ENCODE measurements at places on chromosomes 16 and 17. TPM values are rescaled to one million over a fixed set of nuclear protein-coding genes. Genes with fewer than 3 reads are reported as not detected.
A peak's percentile ranks its signal among the peaks of the same experiment; 100 is the strongest.

GRCh38 chr17:52110923-52111581 lies 47.5 kb downstream of the CA10 start:
- DNase-seq = no peak

DNA sequence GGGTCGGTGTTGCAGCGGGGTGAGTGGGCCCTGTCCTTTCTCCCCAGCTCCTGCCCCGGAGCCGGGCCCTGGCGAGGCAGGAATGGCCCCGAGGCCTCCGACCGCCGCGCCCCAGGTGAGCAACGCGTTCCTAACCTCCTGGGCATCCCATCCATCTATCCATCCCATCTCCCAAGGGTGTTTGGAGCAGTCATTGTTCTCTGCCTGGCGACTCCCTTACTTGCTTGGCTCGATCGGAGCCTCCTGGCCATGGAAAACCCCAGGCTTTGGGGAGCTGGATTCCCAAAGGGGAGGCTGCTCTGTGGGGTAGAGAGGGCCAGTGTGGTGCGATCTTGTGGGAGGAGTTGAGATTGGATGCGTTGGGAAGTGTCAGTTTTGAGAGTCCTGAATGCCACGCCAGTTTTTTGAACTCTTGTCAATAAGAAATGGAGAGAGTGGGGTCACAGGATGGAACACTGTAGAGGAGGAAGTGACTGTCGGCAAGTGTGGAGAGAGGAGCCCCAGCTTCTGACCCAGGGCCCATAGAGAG lies 684 bp downstream of the ZFP90 start:
- DNase-seq = no peak

GRCh38 chr16:53166099-53166498 lies 111.3 kb downstream of the CHD9 start:
- DNase-seq = no peak

GRCh38 chr17:69716556-69716955 lies 302.1 kb downstream of the MAP2K6 start:
- peak; percentile 62 for DNase-seq

DNA sequence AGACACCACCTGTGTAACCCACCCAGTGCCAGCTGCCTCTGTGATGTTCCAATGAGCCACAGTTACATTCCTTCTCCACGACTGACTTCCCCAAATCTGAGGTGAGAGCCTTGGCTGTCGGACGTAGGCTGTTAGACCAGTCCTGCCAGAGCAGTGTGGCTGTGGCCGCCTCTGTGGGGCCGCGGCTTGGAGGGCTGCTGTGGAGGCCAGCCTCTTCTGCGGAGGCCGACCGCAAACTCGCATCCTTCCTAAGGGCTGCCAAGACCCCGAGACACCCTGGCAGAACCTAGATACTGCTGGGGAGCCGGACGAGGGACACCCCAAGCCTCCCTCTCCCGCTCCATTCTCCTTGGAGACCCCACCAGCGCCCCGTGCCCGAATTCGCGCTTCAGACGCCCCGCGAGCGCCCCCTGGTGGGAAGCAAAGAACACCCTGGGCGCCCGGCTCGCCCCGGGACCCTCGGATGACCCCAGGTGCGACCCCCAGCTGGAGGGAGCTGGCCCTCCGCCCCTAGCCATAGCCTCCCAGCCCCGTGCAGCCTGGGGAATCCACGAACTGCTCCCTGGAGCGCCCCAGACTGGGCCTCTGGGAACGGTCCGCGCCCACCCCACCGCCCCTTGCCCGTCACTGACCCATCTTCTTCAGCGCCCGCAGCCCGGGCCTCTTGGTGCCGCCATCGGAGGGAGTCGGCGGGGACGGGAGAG lies 547 bp downstream of the PLCD3 start:
- no peak for DNase-seq

- no peak for DNase-seq
Measured at GRCh38 chr17:60891149-60891548, 213.5 kb downstream of the BCAS3 start.

GRCh38 chr17:42294469-42295398 lies 6.4 kb downstream of the STAT5A start:
- no peak for DNase-seq

GRCh38 chr17:82838386-82839063 lies 1.3 kb downstream of the ZNF750 start:
- DNase-seq = peak; percentile 2

DNA sequence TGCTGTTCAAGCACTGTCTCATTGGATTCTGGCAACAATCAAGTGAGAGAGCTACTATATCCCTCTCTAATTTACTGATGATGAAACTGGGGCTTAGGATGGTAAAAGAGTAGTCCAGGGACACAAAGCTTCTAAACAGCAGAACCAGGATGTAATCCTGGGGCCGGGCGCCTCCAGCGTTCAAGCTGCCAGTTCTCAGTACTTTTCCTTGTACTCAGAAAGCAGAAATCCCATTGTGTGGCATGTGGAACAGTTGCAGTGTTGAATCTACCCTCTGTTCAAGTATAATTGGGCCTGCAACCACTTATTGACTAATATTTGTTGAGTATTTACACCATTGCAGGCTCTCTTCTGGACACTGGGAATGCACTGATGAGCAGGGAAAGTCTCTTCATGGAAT lies 14.5 kb upstream of the CDH13 start:
- no peak for DNase-seq

DNA sequence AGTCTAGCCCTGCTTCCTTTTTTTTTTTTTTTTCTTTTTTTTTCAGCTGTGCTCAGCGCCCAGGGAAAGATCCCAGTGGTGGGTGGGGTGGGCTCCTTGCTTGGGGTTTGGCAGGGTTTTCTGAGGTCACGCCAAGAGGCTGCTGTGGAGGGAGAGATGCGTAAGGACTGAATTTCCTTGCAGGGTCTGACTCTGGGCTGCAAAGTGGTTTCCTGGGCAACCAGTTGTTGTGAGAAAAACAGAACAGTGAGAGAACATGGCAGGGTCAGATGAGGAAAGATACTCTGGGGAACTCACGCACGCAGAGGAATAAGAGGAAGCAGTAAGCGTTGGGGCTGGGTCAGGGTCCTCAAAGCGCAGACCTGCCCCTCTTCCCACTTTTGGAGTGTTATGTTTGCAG lies 119.5 kb downstream of the IRF8 start:
- peak; percentile 17 for DNase-seq

DNA sequence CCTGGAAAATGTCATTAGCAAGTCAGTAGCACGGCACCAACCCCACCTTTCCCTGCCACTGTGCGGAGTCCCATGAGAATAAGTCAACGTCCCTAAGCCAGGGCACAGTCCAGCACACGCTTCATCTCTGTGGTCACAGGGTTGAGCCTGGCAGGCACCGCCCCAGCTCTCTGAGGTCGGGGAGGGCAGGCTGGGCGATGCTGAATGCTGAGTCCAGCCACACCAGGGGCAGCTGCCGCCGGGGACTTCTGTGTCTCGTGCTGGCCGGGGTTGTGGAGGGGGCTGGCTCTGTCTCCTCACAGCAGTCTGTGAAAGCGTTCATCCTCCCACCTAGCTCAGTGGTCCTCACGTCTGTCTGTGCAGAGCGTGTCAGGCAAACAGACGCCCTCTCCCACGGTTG lies 53.2 kb downstream of the BANP start:
- DNase-seq = no peak

LAT gene
- total RNA-seq = 5.7 TPM

GRCh38 chr17:77508047-77508715 lies 367.4 kb downstream of the SEC14L1 start:
- no peak for DNase-seq

OTOA gene
- 0.17 TPM for total RNA-seq

- peak; percentile 81 for DNase-seq
Measured at GRCh38 chr17:27244491-27245223, 49.3 kb upstream of the WSB1 start.

DNA sequence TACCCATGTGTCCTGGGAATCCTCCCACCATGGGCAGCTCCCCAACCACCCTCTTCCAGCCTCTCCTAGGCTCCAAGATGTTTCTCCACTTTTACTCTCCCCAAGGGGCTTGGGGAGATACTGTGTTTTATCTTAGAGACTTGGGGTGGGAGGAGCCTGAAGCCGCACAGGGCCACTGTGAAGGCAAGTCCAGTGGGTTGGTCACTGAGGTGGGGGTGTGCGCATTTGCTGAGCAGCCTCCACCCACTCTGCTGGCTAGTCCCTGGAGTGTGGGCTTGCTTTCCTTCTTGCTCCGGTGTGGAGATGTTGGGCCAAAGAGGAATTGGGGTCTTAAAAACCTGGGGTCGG lies 4.1 kb upstream of the CLDN9 start:
- no peak for DNase-seq

GRCh38 chr17:46978489-46979146 lies 435 bp downstream of the RPRML start:
- no peak for DNase-seq

GRCh38 chr16:6059671-6060070 lies 962.1 kb upstream of the EEF2KMT start:
- no peak for DNase-seq

VAMP2 gene
- total RNA-seq = 45.5 TPM

TMEM204 gene
- 16.0 TPM for total RNA-seq

PRSS33 gene
- total RNA-seq = not detected

- no peak for DNase-seq
Measured at GRCh38 chr17:4623249-4623648, 18.2 kb downstream of the ALOX15 start.

- DNase-seq = no peak
Measured at GRCh38 chr16:31475946-31476302, 4.0 kb downstream of the TGFB1I1 start.

Data from HFFc6 (cell line).